SHP77 treated with DMSO at 0.1 percent for 48 hours (cell line): ENCODE measurements at places on chromosomes 13 and 19.

GRCh38 chr19:1825909-1826556, 14.0 kb upstream of the ATP8B3 start:
- no peak for DNase-seq

GRCh38 chr13:45518525-45519245, 53.9 kb downstream of the COG3 start:
- DNase-seq, result no peak

DNA sequence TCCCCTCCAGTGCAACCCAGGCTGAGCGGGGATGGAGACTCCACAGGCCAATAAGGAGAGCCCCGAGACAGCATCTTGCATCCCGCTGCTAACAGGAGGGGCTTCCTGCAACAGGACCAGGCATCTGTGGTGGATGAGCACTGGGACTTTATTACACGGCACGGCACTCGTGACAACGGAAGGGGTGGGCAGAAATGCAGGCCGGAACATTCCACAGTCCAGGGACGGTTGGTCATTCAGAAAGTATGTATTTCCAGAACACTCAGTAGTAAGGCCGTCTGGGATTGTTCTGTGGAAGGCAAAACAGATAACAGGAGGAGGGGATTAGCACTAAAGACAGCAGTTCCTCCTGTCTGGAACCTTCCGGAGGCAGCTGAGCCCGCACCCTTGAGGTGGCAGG, 3.3 kb upstream of the TM6SF2 start:
- no peak for DNase-seq

DNA sequence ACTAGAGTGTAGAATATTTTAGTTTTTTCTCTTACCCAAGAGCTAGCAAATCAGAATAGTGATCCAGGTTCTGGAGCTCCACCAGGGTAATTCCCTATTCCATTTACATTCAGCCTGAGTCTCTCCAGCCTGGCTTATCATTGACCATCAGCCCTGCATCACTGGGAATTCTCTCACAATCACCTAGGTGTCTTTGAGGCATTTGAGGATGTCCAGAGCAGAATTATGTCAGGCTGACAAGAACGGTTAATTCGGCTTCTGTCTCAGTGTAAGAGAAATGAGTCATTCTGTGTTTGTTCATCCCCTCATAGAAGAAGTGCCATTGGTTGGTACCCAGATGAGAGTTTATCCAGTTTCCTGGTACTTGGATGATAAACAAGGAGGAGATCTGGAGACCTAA, 180.5 kb downstream of the ZNF737 start:
- no peak for DNase-seq

GRCh38 chr19:13169769-13170168, 19.6 kb downstream of the IER2 start:
- DNase-seq, result no peak

GRCh38 chr13:48078251-48078656, 16.6 kb downstream of the MED4 start:
- DNase-seq, result no peak

DNA sequence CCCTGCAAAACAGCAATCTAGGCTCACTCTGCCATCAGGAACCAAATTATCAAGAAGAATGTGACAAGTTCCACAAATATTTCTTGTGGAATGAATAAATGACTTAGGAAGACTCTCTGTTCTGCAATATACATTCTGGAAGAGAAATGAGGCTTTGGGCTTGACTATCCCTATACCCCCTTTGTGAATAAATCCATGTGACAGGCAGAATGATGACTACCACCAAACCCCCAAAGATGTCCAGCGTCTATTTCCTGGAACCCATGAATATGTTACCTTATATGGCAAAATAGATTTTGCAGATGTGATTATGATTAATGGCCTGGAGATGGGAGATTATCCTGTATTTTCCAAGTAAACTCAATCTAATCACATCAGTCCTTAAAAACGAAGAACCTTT, 139.3 kb downstream of the ENOX1 start:
- no peak for DNase-seq

GRCh38 chr19:54574051-54574450, 461 bp downstream of the LILRA2 start:
- no peak for DNase-seq

- DNase-seq, result no peak
Observed at GRCh38 chr19:4342314-4342614, 1.1 kb upstream of the MPND start.

- no peak for DNase-seq
Observed at GRCh38 chr19:6220385-6221191, 59.2 kb downstream of the MLLT1 start.

DNA sequence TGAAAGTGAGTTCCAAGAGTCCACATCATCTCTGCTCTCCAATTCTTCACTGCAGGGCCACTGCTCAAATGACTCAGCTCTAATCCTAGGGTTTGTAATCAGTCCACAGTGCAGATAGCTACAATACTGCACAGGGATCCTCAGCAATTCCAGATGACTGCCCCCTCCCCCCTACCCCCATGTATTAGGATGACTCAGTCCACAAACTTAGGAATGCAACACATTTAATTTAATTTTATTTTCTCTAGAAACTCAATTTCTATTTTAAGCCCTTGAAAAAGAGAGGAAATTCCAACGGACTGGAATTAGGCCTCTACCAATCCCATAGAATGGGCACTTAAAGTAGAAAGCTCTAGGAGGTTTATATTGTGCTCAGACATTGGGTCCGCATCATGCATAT, 173.8 kb upstream of the SOX21 start:
- DNase-seq, result no peak

DNA sequence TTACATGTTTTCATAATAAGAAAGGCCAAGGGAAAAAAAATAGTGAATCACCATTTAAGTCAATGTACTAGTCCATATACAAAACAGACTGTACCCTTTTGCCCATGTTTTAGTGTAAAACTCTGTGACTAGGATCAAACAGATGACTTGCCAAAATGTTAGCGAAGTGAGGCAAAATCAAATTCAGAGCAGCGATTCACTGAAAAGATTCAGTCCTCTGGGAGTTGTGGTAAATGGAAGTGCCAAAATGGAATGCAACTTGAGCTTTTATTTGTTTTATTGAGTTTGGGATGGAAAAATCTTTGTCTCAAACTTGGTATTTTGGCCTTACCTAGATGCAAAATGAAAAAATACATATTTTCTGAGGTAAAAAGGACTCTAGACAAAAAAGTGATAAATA, 9.1 kb downstream of the CDADC1 start:
- DNase-seq, result no peak

GRCh38 chr19:30155381-30156200, 213.6 kb downstream of the URI1 start:
- DNase-seq, result no peak

GRCh38 chr19:1133471-1133929, 29.7 kb downstream of the GPX4 start:
- no peak for DNase-seq

DNA sequence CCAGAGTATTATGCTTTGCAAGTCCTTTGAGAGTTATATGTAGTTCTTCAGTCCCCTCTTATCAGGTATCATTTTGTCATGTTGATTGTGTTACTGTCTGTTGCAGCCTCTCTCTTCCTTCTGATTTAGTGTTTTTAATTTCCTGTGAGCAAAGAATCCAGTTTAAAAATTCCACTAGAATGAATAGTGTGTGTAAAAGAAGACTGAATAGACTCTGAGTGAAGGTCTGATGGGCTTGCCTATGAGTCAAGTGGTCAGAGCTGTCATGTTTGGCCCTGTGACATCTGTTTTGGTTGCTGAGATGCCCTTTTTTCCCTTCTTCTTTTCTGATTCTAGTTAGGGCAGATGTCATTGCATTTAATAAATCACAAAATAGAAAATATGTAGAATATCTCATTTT, 23.3 kb upstream of the KCTD4 start:
- no peak for DNase-seq

GRCh38 chr19:16316506-16316882, 8.1 kb upstream of the KLF2 start:
- DNase-seq, result no peak

GRCh38 chr13:111609631-111610030, 289.2 kb downstream of the TEX29 start:
- no peak for DNase-seq

DNA sequence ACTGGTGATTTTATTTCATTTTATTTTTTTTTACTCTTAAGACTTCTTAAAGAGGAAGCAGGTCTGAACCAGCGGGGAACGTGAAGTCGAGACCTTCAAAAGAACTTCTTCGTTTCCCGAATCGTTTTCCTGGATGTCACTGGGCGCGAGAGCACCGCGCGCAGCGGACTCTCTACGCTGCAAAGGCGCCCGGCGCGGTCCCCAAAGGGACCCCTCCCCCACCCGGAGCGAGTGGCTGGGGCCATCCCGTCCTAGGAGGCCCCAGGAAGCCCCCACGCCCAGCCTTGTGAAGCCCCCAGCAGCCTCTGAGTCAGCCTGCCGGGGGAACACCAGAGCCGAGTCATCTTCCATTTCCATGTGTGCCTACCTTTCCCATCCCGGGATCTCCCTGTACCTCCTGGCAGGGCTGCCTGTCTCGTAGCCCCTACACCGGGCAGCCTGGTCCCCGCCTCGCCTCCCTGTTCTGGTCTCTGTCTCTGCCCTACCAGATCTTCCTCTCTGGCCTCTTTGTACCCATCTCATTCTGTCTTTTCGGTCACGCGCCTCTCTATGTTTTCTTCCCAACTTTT, 608 bp downstream of the CD70 start:
- DNase-seq, result no peak

DNA sequence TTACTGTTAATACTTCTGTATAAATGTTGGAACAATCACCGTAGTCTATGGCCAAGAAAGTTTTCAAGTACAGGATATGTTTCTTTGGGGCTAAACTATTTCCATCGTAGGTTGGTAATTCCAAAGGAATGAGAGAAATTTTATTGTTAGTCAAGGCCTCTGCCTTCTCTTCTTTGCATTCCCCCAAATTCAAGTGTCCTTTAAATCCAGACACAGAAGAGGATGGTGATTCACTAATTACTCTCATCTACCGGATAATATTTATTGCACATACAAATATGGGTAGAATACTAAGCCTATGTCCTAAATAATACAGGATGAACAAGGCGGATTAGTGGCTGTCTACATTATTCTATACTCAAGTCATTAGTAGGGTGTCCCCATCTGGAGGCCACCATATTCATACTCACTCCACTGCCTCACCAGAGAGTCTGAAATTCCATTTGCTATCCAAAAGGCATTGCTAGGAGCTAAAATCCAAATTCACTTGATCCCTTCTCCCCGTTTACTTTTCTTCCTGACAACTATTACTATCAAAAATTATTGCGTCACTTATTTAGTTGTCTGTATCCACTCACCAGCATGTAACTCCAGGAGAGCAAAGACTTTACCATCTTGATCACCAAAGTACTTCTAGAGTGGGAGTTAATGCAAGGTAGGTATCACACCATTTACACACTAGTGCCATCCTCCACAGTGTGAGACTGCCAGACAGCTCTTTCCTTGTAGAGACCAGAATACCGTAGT, 82.4 kb upstream of the SGCG start:
- no peak for DNase-seq

- no peak for DNase-seq
Observed at GRCh38 chr13:79290595-79291244, 115.3 kb downstream of the RBM26 start.

- DNase-seq, result no peak
Observed at GRCh38 chr19:44668985-44669764, 2.1 kb upstream of the CEACAM19 start.

DNA sequence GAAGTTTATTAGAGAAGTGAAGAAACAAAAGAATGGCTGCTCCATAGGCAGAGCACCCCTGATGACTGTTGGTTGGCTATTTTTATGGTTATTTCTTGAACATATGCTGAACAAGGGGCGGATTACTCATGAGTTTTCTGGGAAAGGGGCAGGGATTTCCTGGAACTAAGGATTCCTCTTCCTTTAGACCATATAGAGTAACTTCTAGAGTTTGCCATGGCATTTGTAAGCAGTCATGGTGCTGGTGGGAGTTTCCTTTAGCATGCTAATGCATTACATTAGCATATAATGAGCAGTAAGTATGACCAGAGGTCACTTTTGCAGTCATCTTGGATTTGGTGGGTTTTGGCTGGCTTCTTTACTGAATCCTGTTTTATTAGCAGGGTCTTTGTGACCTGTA, 38.7 kb upstream of the PCDH8 start:
- DNase-seq, result no peak

DNA sequence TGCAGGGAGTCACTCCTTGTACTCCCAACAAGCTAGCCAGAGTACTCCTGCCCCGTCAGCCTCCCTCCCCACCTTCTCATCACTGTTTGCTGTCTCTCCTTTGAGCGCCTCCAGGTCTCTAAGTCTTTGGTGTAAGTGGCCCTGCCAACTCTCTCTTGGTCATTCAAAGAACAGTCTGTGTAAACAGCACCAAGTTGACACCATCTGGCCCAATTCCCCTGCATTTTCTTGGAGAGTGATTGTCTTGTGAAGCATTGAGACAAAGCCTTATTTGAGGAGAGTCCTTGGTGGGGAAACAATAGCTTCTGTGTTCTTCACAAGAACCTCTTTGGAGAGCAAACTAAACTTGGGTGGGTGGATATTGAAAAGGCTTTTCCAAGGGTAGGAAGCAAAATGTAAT, 114.6 kb upstream of the RNF113B start:
- DNase-seq, result no peak

DNA sequence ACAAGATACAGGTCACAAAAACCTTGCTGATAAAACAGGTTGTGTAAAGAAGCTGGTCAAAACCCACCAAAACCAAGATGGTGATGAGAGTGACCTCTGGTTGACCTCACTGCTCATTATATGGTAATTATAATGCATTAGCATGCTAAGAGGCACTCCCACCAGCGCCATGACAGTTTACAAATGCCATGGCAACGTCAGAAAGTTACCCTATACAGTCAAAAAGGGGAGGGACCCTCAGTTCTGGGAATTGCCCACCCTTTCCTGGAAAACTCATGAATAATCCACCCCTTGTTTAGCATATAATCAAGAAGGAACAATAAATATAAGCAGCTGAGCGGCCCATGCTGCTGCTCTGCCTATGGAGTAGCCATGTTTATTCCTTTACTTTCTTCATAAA, 434.1 kb downstream of the ZNF536 start:
- no peak for DNase-seq

- DNase-seq, result no peak
Observed at GRCh38 chr19:58261968-58262921, 16.5 kb upstream of the ZNF8 start.

GRCh38 chr13:42071672-42072419, 23.4 kb downstream of the DGKH start:
- DNase-seq, result no peak

GRCh38 chr13:29849071-29849631, 1.3 kb downstream of the UBL3 start:
- DNase-seq, result peak; percentile 55

- no peak for DNase-seq
Observed at GRCh38 chr13:76696370-76696769, 189.8 kb downstream of the KCTD12 start.

GRCh38 chr13:25319771-25320170, 18.3 kb downstream of the NUP58 start:
- DNase-seq, result no peak

DNA sequence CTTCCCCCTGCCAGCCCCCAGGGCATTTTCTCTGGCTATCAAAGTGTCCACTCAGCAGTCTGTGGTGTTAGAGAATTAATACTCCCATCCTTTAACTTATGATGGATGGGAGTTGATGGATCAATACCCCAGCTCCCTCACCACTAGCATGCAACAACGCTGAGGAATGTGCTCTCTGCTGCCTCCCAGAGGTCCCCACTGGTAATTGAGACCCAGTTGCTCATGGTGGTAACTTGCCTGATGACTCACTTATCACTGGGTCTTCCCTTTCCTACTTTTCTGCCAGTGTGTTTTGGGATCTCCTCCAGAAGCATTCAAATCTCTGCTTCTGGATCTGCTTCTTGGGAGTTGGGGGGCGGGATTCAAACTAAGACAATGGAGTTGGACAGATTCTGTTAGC, 20.3 kb upstream of the CACNA1A start:
- DNase-seq, result no peak

GRCh38 chr13:32852526-32852925, 163.7 kb upstream of the KL start:
- no peak for DNase-seq
